ENCODE measurements at places on chromosomes 16 and 17.

GRCh38 chr17:76726776-76727718 is at the start of gene METTL23:
METTL23 (plus strand) TSS chr17:76726839; CDS start chr17:76729711, 2,872 bp downstream.
- peak; percentile 81 for DNase-seq

DNA sequence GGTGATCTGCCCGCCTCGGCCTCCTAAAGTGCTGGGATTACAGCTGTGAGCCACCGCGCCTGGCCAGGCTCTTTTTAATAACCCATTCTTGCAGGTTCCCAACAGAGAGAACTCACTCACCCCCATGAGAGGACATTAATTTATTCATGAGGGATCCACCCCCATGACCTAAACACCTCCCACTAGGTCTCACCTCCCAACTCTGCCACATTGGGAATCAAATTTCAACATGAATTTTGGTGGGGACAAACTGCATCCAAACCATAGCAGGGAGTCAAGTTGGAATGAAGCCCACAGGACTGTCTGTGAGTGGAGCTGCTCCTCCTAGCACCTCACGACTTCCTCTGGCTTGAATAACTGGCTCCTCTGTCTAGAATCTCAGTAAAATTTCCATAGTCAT is 85.5 kb downstream of the WWP2 start:
- DNase-seq = no peak

- no peak for DNase-seq
Observed at GRCh38 chr17:40345161-40345993, 19.2 kb downstream of the GJD3 start.

DNA sequence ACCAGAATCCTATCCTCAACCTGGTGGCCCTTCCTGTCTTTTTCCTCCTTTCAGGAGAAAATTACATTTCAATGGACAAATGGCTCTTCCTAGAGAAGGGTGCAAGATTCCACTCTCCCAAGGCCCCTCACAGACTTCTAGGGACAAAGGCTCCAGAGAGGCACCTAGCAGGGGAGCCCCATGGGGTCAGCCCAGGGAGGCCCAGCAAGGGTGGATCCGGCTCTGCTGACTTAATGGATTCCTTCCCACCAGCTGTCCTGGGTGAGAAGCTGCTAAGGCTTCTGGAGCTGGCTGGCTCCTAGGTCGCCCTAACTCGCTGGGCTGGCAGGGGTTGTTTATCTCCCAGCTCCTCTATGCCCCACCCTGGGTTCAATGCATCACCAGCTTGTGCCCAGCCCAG is 152.4 kb downstream of the ZNF423 start:
- DNase-seq = no peak

DNA sequence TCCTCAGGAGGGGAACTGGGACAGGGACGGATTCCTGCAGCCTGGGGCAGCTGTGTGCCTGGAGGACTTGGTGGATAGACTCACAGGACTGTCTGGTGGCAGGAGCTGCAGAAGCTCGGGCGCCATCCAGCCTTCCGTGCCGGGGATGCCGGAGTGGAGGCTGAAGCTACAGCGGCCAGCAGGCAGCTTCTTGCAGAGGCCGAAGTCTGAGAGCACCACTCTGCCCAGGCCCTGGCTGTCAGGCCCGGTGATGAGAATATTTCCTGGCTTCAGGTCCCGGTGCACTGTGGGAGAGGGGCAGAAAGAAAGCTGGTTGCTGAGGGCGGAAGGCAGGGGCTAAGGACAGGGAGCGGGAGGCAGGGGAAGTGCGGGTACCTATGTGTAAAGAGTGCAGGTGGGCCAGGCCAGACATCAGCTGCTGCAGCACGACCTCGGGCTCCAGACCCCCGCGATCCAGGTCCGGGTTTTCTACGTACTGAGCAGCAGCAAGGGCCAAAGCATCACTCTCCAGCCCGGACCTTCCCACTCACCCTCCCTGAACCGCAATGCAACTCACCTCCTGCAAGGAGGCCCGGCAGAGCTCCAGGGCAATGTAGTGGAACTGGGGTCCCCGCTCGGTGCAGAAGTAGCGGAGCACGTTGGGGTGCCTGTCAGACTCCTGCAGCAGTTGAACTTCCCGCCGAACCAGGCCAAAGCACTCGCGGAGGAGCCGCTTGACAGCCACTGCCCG is 16.1 kb downstream of the PLK1 start:
- no peak for DNase-seq

GRCh38 chr17:26766743-26767142 is 527.2 kb upstream of the WSB1 start:
- DNase-seq = no peak

- DNase-seq = no peak
Observed at GRCh38 chr16:79336437-79337229, 263.9 kb downstream of the MAF start.

GRCh38 chr16:89018282-89019158 is 41.5 kb upstream of the CBFA2T3 start:
- DNase-seq = no peak

- no peak for DNase-seq
Observed at GRCh38 chr17:78972507-78973105, 7.1 kb downstream of the LGALS3BP start.

GRCh38 chr17:47883589-47884426 is 12.2 kb upstream of the SP2 start:
- DNase-seq = no peak

DNA sequence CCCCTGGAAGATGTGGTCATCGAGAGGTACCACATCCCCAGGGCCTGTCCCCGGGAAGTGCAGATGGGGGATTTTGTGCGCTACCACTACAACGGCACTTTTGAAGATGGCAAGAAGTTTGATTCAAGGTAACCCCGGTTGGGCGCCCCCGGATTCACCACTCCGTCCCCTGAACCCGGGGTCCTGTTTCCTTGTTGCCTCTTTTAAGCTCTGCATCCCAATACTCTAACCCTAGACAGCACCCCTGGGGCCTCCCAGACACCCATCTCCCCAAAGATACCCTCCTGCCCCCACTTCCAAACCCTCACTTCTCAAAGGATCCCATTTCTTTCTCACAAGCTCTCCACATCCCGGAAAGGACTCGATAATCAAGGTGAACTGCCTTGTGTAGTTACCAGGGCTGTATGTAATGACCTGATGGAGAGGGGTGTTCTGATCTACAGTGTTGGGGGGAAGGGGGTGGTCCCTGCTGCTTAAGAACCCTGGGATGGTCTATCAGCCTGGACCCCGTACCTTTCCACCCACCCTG is 412 bp downstream of the FKBP10 start:
- no peak for DNase-seq

DNA sequence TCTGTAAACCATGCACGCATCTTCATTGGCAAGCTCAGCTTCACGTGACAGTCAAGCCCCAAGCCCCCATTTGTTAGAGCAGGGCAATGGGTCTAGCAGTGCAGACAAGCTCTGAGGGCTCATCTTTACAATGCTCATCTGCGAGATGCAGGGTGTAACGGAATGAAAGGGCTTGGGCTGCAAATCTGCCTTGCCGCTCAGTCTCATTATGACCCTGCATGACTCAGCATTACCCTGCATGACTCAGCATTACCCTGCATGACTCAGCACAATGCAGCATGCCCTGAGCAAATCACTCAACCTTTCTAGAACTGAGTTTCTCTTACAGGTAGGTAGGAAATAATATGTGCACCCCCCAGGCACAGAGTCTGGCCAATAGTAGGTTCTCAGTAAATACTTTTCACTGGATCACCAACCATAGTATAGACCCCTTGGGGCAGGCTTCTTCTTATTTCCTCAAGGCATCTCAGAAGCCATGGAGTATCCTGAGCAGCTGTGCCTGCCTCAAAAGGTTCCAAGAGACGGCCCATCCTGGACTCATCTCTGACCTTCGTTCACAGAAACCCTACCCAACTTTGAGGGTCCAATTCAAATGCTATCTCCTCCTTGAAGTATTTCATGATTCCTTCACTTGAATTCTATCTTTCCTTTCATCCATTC is 391.3 kb upstream of the CDH5 start:
- no peak for DNase-seq

GRCh38 chr16:56233795-56234566 is 42.7 kb downstream of the GNAO1 start:
- DNase-seq = no peak

DNA sequence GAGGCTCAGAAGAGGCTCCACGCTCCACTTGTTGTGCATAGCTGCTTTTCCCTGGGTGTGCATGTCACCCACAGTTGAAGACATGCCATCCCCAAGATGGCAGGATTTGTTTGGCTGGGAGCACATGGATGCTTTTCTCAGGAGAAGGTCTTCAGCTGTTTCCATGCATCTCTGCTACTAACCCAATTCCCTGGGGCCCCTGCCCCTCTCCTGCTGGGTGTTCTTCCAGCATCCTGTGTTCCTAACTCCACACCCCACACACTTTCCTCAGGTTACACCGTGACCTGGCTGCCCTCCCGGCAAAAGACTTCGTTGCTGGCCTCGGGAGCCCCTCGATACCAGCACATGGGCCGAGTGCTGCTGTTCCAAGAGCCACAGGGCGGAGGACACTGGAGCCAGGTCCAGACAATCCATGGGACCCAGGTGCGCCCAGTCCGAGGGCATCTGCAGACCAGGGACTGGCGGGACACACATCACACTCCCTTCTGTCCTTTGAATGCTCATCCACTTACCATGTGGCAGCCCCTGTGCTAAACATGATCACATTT is 21.5 kb downstream of the ITGAL start:
- DNase-seq = no peak

GRCh38 chr16:69595127-69596036 is 29.6 kb downstream of the NFAT5 start:
- DNase-seq = no peak

DNA sequence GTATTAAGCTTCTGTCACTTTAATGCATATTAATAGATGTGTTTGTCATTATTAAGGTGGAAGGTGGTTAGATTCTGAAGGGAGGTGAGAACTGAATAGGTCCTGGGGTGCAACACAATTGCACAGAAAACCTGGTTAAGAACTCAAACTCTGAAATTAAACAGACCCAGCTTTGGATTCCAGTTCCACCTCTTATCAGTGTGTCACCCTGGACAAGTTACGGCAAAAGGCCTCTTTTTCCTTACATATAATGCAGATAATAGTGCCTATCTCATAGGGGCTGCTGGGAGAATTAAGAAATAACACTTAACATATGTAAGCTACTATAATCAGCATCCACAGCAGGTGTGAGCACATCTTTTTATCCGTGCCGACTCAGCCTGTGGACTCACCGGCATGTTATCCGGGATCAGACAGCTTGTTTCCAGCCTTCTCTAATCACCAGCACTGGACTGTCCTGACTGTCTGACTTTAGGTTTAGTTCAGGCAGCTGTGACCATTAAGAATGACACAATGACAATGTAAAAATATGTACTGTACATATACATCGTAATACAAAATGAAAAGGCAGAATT is 31.4 kb downstream of the TEX2 start:
- no peak for DNase-seq

- no peak for DNase-seq
Observed at GRCh38 chr16:52404546-52404945, 142.4 kb downstream of the TOX3 start.

DNA sequence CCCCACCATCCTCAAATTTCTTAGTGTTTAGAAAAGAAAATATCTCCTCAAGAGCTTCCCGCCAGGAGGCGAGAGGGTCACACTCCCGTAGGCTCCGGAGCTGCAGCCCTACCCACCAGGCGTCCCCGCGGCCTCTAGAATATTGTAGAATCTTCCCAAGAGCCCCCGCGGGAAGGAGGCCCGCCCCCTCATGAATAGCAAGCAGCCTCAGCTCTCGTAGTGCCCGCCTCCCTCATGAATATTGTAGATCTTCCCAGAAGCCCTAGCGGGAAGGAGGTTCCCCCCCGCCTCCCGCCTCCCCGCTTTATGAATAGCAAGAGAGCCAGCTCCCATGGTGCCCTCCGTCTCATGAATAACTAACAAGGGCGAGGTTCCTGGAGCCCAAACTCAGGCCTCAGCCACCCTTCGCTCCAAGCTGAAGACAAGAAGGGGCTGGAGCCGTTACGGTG is at the start of gene FBXO47:
Gene FBXO47 (minus strand): TSS at position 114 of the 449 bp plus-strand sequence. CDS start 4,378 bp downstream, outside the sequence.
- peak; percentile 96 for DNase-seq

- DNase-seq = no peak
Observed at GRCh38 chr17:32226886-32227285, 38.7 kb upstream of the RHBDL3 start.

DNA sequence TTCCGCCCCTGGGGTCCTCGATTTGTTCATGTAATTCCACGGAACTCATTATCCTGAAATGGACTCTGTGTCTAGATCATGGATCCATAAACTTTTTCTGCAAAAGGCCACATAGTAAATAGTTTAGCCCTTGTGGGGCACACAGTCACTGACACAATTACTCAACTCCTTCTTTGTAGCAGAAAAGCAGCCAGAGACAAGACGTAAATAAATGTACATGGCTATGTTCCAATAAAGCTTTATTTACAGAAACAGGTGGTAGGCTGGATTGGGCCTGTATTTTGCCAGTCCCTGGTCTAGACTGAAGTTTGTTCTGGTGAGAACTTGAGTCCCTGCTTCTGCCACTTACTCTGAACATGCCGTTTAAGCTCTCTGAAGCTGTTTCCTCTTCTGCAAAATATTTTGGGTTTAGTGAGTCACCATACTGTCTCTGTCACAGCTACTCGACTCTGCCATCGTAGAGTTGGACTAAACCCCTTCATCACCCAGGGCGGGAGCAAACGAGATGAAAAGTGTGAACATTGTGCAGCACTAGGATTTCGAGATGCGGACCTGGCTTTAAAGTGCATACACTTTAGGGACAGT is 61.9 kb upstream of the FOXF1 start:
- DNase-seq = no peak

GRCh38 chr16:9042533-9042932 is 48.9 kb upstream of the HAPSTR1 start:
- no peak for DNase-seq

DNA sequence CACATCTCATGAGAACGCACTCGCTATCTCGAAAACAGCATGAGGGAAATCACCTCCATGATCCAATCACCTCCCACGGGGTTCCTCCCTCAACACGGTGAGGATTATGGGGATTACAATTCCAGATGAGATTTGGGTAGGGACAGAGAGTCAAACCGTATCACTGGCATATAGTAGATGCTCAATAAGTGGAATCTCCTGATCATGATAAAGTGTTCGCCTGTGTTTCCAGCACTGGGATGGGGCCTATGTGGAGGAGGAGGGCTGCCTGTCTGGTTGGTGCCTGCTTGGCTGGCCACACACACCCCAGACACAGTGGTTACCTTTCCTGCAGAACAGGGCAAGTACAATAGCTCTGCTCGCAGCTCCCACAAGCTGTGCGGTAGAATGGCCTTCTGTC is 6.1 kb upstream of the MGAT5B start:
- DNase-seq = no peak

- DNase-seq = no peak
Observed at GRCh38 chr17:68390888-68391545, 66.3 kb downstream of the WIPI1 start.

GRCh38 chr17:46100590-46100989 is 92.6 kb downstream of the KANSL1 start:
- DNase-seq = no peak

- DNase-seq = no peak
Observed at GRCh38 chr16:15434079-15434424, 336 bp upstream of the BMERB1 start.
